Heart right ventricle (tissue), 16 donors: ENCODE measurements at places on chromosomes 5 and 9. TPM values are rescaled to one million over a fixed set of nuclear protein-coding genes. Genes with fewer than 3 reads are reported as not detected.

- no peak for DNase-seq
These were observed 1.1 kb downstream of the PCYOX1L start for GRCh38 chr5:149358868-149359495.

Gene AGXT2
- polyA plus RNA-seq = not detected

Gene IL5
- polyA plus RNA-seq = not detected

- DNase-seq = no peak
These were observed 605.4 kb upstream of the CLINT1 start for GRCh38 chr5:158464383-158464782.

DNA sequence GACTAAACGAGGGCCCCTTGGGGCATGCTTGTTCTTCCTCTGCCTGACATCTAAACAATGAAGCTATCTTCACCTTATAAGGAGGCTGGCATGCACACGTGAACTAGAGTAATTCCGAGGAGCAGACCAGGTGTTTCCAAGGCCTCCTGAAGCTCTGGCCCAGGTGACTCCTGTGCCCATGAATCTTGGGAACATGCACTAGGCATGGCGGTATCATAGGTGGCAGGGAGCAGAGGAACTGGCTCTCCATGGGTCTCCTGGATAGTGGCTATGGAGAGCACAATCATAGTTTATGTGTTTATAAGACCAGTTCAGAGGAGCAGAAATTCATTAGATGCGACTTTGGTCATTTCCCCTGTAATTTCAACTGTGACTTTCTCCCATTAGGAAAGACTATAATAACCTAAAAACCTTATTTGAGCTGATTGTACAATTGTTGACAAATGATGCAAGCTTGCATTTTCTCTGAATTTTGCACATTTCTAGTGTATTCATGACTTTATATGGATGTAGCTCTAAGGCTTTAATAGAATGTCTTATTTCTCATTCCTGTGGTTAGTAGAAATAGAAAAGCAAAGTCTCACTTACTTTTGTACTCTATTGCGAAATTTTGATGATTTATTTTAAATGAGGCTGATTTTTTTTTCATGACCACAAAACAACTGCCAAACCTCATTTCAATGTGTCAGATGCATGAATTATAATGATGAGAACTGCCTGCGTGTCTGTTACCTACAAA lies 135.3 kb upstream of the RPS23 start:
- no peak for DNase-seq

DNA sequence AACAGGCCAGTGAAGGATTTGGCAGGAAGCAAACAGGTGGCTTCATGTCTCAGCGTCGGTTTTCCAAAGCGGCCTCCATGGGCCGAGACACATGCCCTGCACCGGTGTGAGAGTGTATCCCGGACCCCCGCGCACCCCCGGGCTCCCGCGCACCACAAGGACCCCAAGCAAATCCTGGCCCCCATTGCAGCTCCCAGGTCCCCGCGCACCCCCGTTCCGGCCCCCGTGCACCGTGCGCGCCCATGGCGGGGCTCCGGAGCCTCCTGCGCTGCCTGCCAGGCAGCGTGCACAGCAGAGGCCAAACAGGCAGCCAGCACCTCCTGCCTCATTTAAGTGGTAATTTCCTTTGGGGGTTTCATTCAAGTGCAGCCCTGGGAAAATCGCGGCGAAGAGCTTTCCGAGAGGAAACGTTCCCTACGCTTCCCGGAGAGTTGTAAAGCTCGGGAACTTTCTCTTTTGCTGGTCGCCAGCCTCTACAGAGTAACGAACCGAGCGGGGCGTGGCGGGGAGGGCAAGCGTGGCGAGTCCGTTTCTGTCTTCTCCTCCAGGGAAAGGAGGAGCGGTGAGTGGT lies 145.5 kb upstream of the SLC24A2 start:
- peak; percentile 34 for DNase-seq

GRCh38 chr5:81400375-81400774 lies 6.4 kb upstream of the ACOT12 start:
- DNase-seq = no peak

- peak; percentile 32 for DNase-seq
These were observed 466.1 kb downstream of the TLR4 start for GRCh38 chr9:118170032-118170955.

DNA sequence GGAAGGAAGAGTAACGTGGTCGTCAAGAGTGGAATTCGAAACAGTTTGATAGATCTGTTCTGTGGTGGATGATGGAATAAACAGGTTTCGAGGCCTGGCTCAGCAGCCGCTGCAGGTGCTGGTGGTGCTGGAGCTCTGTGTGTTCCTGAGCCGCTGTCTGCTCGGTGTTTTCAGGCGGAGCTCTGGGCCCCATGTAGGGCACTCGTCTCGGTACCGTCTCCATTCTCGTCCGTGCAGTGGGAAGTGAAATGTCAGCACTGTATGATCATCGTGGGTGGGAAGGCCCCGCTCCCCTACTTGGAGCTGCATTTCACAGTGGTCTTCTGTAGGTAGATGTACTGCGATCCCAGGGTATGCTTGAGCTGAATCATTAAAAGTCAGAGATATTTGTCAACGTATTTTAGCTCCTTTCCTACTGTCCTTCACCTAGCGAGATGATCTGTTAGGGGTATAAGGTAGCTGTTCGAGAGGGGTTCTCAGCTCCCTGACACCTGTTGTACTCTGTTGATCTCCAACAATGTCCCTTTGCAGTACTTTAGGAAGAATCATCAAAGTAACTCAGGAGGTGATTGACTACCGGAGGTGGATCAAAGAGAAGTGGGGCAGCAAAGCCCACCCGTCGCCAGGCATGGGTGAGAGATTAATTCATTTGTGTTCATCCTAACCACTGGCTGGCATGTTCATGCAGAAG lies 35.9 kb downstream of the TENT4A start:
- no peak for DNase-seq

- DNase-seq = no peak
These were observed 84.5 kb downstream of the NRG2 start for GRCh38 chr5:139958432-139959148.

- no peak for DNase-seq
These were observed 300.5 kb downstream of the COX7C start for GRCh38 chr5:86918246-86918645.

- DNase-seq = no peak
These were observed 159.6 kb upstream of the ALDH1B1 start for GRCh38 chr9:38232895-38233294.

Gene KCNN2
- 1.0 TPM for polyA plus RNA-seq

Gene GRPEL2
- 9.5 TPM for polyA plus RNA-seq

DNA sequence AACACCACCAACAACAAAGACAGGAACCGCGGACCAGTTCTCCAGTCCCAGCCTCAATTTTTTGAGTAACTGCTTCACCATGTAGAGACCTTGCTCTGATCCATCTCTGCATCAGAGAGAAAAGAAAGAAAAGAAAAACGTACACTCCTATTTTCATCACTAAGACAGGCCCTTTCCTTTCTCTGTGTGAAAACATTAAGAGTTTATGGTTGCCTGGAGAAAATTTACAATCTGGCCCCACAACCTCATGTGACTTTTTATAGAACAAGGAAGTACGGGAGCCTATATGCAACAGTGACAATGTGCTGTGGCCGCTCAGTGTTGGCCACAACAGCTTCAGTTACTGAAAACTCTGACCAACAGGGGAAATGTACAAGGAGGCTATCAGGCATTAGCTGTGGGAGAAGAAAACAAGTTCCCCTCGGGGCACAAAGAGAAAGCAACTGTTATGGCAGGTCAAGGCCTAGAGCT lies 272.9 kb upstream of the PTGER4 start:
- no peak for DNase-seq

Gene PCDH1
- 16.2 TPM for polyA plus RNA-seq

- DNase-seq = no peak
These were observed 1.6 kb downstream of the ELL2 start for GRCh38 chr5:95959888-95960666.

GRCh38 chr5:150043657-150044328 lies 42.6 kb downstream of the CSF1R start:
- DNase-seq = no peak

GRCh38 chr9:75233011-75233410 lies 144.7 kb downstream of the OSTF1 start:
- DNase-seq = no peak

- no peak for DNase-seq
These were observed 15.8 kb downstream of the FBXW11 start for GRCh38 chr5:171990713-171991015.

DNA sequence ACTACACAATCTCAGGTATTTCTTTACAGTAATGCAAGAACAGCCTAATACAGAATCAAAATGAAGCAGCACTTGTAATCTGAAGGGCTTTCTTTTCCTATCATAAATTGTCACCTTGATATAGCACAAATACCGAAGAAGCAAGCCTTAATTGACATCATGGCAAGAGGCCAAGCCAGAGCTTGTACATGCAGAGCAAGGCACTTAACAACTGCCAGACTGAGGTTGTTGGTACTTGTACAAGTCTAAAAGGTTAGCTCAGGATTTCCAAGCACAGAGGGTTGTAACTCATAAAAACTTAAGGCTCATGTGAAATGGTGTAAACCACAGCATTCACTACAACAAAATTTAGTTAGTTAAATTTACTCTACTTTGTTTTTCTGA lies 158.8 kb upstream of the SPEF2 start:
- peak; percentile 24 for DNase-seq

- no peak for DNase-seq
These were observed 34.8 kb downstream of the THBS4 start for GRCh38 chr5:80069918-80070318.

DNA sequence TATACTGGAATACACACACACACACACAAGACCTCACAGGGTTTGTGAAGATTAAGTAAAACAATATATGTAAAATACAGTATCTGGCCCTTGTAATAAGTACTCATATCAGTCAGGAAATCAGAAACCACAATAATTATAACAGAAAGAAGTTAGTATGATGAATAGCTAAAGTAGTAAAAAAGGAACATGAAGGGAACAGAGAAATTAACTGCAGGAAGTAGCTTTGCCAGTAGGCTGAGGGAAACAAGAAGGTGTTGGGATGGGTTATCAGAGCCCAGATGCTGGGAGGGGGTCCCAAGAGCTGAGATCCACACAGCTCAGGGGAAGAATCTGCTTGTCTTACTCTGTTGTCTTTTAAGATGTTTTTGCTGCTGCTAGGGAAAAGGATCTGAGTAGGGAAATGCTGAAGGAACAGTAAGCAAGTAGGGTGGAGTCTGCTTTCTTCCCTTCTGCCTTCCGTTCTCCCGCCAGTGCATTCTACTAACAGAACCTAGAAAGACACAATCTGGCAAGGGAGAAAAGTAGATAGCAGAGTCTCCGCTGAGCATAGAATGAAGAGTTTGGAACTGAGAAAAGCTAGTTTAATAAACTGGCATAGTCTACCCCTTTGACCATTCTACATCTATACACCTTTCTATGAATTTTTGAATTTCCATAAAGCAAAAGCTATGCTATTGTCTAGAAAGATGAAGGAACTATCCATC lies 55.3 kb upstream of the ALDH1A1 start:
- DNase-seq = no peak

Gene FOXD1
- 0.07 TPM for polyA plus RNA-seq

DNA sequence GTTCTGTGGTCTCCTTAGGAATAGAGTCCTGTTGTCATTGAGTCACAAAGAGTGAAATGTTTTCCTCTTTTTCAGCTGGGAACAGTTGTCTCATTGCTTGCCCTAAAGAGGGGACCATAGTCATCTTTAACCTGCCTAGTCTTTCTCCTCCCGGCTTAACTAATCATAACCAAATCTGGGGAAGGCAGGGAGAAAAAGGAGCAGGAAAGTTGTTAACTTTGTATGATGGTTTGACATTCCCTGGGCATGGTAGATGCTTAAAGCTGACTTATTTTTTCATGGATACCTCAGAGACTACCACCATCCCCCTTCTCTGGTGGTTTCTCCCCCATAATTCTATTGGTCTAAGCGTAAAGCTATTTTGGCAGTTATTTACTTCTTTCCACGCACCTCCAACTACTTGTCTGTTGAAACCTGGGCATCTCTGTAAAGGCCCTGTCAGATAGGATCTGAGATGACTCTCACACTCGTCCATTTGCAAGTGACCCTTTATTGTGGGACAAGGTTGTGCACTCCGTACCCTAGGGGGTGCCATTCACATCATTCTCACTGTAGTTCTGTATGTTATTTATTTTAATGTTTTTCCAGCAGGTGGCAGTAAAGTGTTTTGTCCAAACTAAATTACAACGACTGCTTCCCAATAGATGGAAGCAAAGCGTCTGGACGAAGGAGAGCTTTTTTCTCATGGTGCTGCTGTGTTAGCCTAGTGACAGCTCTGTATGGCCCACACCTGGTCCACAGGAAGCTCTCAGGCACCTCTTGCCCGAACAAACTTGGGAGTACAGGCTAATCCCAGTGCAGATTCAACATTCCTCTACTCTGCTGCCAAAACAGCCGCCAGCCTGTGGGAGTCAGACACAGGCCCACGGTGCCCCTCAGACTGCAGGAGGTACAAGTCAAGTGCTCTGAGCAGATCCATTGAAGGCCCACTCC lies 3.0 kb upstream of the FAM13B start:
- peak; percentile 74 for DNase-seq

Gene CAPSL
- not detected for polyA plus RNA-seq

DNA sequence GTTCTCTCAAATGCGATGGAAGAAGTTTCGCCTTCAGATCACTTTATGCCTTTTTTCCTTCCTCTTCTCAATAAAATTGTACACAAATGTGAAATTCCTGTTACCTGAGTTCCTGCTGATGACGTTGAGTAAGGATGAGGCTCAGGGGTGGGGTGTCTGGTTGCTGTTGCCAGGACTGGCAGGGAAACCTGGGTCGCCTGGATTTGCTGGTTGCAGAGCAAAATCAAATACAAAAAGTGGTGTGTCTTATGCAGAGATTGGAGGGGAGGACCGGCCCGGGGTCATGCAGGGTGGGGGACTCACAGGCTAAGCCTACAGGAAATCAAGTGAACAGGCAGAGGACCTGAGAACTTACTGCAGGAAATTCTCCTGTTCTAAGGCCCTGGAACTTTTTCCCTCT lies 39.2 kb downstream of the ANXA2R start:
- no peak for DNase-seq

DNA sequence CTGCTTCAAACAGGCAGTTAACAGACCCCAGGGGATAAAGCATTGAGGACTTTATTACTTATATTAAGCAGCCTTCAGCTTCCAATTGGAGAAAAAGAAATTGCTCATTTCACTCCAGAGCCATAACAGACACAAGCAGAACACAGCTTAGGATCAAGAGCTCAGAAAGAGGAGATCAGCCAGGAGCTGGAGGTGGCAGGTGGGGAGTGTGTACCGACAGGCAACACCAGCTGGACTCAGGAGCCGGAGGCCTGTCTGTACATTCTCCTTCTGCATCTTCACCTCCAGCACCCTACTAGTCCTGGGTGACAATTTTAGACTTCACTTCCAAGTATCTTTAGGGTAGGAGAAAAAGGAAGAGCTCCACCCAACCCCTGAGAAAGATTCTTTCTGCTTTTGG lies 35.8 kb downstream of the NRG2 start:
- DNase-seq = no peak

GRCh38 chr9:129343424-129344375 lies 165.6 kb upstream of the IER5L start:
- DNase-seq = no peak

Gene HAPLN1
- 0.29 TPM for polyA plus RNA-seq

- no peak for DNase-seq
These were observed 44.3 kb downstream of the GARNL3 start for GRCh38 chr9:127308652-127309434.
